ENCODE measurements at places on chromosomes 7 and 10.

GRCh38 chr10:47165711-47166404, 134.1 kb upstream of the GDF10 start:
- DNase-seq: peak; percentile 64

DNA sequence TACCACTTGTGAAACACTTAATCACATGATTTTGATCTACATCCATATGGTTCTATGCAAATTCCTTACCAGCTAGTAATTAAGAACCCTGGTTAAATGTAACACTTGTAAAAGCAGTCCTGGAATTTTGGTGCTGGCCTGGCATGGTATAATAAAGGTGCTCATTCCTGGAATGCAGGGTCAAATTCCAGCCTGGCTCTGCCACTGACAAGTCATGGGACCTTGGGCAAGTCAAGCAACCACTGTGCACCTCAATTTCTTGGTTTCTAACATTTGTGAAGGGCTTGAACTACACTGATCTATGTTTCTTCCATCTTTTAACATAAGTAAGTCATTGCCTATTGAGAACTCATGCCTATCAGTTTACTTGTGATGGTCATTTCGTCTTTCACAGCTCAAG, 91.9 kb upstream of the PIK3CG start:
- no peak for DNase-seq

GRCh38 chr10:45456822-45457221, 82.8 kb downstream of the ALOX5 start:
- no peak for DNase-seq

- DNase-seq: no peak
These were observed 2.3 kb downstream of the KNDC1 start for GRCh38 chr10:133162178-133162909.

DNA sequence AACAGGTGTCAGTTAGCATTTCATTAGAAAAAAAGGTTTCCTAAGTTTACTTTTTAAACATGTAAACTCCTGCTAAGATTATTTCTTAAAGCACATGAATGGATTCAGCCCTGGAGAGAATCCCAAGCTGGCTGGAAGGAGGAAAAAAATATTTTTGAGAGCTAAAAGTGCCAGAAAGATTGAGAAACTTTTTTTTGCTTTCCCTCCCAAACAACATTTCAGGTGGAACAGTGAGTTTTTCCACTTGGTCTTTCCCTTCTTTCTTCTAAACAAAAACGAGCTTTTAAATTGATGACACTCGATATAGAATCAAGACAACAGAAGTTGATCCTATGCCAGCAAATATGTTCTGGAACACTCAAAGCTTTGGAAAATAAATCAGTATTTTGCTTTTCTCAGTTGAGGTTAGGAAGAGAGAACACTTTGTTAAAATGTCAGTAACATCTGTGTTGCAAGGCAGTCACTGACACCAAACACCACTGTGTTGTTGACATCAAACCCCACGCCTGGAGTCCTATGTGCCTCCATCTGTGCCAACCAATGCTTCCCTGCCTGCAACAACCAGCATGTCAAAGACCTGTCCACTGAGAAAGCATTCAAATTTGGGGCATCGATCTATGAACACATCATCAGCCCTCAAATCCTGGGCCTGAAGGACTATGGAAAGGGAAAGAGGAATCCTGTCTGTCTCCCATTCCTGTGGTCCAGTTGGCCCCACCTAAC, 22.9 kb upstream of the INSIG1 start:
- no peak for DNase-seq

DNA sequence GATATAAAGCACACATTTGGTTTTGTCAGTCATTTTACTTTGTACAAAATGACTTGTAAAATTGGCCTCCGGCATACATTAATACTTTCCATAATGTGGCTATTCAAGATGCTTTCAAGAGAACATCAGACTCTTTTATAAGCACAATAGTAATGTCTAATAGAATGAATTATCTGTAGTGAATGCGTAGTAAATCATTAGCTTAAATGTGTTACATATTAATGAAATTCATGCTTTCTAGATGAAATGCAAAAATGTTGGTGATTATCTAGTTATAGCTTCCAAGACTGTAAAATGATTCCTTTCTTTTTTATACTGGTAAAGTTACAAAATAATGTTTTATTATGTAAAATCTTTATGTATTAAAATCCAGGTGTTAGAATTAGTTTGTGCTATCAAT, 144.0 kb downstream of the BBS9 start:
- no peak for DNase-seq

DNA sequence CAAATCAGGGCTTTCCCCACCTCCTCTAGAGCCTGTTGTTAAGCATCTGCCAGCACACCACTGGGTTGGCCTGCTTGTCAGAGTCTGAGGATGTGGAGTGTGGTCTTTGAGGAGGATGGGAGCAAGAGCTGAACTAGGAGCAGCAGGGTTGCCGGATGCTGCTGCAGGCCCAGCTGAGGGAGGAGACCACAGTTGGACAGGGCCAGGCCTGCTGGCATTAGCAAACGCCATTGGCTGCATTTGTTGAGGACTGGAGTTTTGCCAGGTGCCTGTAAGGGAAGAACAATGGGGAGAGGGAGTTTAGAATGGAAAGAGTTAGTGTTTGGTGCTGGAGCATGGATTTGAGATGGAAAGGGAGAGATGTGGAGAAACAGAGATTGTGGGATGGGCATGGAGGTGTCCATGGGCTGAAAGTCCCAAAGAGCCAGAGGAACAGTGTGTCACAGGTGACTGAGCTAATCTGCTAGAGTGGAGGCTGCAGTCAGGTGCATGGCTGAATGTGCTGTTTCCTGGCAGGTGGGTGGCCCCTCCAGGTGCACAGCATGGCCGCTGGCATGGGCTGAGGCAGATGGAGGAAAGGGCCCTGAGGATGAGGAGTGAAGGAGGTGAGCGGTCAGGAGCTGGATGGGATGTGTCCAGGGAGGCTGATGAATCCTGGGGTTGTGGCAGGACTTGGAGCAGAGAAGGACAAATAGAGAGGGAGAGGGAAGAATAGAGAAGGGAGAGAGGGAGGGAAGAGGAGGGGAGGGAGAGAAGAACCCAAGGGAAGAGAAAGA, 40.7 kb downstream of the LEP start:
- DNase-seq: no peak

- no peak for DNase-seq
These were observed 830.4 kb upstream of the COBL start for GRCh38 chr7:52146871-52147634.

DNA sequence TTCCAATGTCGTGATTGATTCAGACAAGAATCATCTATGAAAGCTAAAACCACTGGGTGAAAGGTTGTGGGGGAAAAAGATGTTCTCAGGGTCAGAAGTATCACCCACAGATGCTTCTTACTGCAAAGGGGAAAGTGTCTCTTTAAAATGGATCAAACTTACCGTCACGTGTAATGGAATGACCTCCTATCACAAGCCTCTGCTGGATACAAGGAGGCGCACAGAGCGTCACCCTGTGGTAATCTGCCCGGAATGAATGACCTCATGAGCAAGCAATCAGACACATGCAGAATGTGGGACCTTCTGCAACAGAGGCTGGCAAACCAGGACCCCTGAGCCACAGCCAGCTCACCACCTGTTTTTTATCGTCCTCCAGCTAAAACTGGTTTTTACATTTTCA, 33.0 kb downstream of the WIPF3 start:
- no peak for DNase-seq

DNA sequence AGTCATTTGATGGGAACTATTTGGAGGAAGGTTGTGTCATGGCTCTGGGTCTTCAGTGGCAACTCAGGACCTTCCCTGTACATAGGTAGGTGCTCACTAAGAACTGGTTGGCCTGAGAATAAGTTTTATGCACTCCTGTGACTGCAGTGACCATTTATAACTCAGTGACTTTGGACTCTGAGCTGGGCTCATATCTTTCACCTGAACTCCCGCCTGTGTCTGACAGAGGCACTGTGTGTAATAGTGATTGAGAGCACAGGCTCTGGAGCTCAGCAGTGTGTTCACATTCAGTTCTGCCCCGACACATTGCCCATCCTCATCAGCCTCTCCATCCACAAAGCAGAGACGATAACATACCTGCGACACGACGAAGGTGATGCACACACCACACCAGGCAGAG, 34.6 kb upstream of the VIPR2 start:
- DNase-seq: no peak

DNA sequence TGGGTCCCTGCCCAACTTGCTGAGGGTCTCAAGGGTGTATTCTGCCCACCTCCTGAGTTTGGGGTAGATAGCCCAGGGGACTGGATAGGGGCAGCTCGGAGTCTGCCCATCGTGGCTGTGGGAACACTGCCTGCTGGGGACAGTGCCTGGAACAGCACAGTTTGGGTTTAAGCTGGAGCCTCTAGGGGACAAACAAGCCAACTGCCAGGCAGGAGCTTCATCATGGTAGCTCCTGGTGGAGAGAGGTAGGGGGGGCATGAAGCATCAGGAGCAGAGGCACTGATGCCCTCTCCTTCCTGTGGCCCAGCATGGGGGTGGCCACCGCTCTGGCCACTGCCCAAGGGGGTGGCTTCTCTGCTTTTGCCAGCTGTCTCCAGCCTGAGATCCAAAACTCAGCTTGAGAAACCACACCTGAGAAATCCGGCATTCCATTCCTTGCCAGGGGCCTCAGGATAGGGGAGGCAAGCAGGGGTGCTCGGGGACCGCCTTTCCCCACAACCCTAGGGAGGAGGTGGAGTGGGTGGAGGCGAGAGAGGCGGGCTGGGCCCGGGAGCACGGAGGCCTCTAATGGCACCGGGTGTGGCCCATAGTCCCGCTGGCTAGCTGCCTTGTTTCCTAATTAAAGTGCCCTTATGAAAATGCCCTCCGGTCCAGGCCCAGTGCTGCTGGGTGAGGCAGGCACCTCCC, 47.6 kb downstream of the UNC5B start:
- no peak for DNase-seq

- DNase-seq: no peak
These were observed 142.8 kb downstream of the DNAJC1 start for GRCh38 chr10:21860718-21861117.
